ENCODE measurements at places on chromosomes 2 and 18.

DNA sequence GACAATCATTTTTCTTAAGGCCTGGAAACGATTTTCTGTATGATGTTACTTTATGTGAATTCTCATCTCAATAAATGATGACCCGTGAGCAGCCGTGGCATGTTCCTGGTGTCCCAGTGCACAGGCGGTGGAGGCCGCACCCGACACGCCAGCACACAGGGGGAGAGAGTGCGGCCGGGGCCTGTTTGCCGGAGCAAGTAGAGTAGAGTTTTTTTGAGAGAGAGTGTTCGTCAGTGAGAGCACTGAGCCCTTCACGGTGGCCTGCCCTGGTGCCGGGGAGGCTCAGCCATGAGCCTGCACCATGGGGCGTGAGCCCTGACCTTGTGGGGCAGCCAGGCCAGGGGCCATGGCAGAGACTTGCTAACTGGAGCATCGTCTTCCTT lies 202.4 kb upstream of the RAB12 start:
- DNase-seq, result no peak

DNA sequence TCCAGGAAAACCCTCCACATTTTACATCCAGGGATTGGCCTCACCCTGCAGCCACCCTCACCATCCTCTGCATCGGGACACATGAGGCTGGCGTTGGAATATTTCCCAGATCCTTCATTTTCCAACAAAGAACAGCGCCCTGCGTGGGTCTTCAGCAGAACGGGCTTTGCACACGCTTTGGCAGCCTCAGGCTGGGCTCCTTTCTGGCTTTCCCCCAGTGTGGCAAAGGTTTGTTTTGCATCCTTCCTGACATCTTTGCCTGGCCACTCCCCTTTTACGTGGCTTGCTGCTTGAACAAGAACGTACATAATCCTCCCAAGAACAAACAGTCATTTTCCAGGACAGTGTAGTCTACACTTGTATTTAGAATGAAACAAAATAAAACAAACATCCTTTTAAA lies 25.6 kb upstream of the GREB1 start:
- no peak for DNase-seq

DNA sequence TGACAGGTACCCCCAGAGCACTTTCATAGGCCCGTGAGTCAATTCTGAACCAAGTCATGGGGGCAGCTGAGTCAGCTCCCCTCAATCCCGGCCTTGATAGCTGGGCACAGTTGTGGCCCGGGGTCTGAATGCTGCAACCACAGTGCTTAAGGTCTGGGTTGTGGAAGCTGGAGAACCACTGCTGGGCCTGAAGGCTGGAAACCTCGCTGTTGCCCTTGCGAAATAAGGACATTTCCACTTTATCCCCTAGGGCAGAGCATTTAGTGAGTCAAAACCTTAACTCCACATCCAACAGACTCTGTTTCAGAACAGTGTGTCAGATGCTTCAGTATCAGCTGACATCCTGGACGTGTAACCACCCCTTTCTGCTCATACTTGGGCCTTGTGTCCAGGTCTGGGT lies 58.6 kb downstream of the SP110 start:
- DNase-seq, result peak; percentile 77

DNA sequence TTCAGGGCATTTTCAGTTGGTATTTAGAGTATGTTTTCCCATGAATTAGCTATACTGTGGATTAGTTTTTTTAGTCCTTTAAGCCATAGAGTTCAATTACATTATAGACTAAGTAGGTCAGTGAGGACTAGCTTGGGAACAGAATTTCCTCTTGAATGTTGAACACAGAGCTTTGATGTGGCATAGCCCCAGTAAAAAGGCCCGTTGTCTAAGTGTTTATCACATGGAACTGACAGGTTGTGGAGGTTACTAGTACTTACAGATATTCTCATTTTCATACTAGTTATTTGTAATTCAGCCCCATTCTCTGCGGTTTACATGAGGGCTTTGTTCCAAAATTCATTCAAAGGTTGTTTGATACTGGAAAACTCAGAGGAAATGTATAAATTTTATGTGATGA lies 6.2 kb downstream of the INSIG2 start:
- no peak for DNase-seq

DNA sequence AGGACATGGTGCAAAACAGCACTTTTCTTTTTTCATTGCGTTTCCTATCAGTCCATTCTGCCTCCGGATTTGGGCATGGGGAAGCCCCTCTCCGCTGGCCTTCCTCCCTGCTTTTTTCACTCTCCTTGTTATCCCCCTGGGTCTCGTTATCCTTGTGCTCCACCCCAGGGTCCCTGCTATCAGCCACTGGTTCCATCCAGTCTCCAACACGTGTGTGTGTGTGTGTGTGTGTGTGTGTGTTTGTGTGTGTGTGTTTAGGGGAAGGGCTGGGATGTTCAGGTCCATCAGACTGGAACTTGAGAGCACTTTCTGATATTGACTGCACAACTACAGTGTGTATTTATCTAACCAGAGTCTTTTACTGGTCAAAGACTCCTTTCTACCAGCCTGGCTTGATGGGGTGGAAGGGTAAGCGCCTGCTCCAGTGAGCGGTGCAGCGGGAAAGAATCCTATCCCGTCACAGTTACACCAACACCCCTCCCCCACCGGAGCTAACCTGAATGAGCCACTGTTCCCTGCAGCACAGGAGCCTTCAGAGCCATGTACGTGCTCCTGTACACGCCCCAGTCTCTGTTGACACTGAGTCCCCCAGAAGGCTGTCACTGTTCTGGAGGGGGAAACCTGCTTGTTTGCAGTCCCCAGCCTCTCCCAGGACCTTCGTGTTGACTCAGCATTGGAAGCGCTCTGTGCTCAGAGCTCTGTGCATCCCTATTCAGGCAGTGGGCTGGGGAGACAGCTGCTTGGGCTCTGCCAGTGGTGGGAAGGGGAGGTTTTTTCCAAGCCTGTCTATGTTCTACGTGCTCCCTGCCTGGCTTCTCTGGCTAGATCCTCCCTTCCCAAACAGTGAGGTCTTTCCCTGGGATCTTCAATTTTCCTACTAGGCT lies 4.6 kb downstream of the INHA start:
- DNase-seq, result no peak

DNA sequence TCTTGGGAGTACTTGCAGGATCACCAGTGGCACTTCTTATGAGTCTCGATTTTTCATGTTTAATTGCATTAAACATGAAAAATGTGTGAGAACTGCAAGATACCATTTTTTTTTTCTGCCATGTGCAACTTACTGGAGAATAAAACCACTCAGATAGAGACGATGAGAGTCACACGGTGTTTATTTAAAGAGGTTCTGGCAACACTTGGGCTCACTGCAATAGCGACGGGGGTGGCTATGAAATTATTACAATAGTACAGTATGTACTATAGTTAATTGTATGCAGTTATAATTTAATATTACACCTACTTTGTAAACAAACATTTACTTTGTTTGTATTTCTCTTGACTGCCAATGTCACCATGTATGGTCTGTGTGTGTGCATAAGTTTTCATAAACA lies 479.8 kb downstream of the NUP35 start:
- no peak for DNase-seq
